ENCODE measurements at places on chromosomes 12 and 14. TPM values are rescaled to one million over a fixed set of nuclear protein-coding genes. Genes with fewer than 3 reads are reported as not detected.
A peak's percentile ranks its signal among the peaks of the same experiment; 100 is the strongest.

DNA sequence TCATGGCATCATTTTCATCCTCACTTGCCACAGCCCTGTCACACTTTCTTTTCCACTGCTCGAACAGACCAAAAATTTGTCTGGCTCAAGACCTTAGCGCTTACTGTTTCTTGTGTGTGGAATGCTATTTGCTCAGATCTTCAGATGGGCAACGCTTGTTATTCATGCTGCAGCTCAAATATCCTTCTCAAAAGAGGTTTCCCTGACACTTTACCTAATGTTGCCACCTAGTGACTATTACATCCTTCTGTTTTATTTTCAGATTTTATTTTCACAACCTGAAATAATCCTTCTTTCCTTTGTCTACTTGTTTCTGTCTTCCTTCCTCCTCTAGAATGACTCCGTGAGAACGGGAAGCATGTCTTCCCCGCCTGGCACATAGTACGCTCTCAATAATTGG lies 5.6 kb downstream of the FBXO33 start:
- no peak overlapping the region for H3K4me3 ChIP-seq
- H3K27ac ChIP-seq, result no peak overlapping the region
- no peak for DNase-seq
- no peaks in the 10 kb centered on the region for H3K27me3 ChIP-seq
- no peaks in the 10 kb centered on the region for H3K36me3 ChIP-seq

GRCh38 chr12:88411689-88412088 lies 168.6 kb downstream of the KITLG start:
- no peak overlapping the region for H3K27ac ChIP-seq
- H3K4me3 ChIP-seq, result no peak overlapping the region
- no peaks in the 10 kb centered on the region for H3K27me3 ChIP-seq
- no peaks in the 10 kb centered on the region for H3K36me3 ChIP-seq

- H3K4me1 ChIP-seq, result no peaks in the 10 kb centered on the region
- no peak overlapping the region for H3K27ac ChIP-seq
- H3K27me3 ChIP-seq, result peaks cover 2% of the 10 kb centered on the region
- H3K4me3 ChIP-seq, result no peak overlapping the region
- peak; percentile 55 for DNase-seq
Observed at GRCh38 chr12:132596016-132596415, 14.4 kb downstream of the LRCOL1 start.

DNA sequence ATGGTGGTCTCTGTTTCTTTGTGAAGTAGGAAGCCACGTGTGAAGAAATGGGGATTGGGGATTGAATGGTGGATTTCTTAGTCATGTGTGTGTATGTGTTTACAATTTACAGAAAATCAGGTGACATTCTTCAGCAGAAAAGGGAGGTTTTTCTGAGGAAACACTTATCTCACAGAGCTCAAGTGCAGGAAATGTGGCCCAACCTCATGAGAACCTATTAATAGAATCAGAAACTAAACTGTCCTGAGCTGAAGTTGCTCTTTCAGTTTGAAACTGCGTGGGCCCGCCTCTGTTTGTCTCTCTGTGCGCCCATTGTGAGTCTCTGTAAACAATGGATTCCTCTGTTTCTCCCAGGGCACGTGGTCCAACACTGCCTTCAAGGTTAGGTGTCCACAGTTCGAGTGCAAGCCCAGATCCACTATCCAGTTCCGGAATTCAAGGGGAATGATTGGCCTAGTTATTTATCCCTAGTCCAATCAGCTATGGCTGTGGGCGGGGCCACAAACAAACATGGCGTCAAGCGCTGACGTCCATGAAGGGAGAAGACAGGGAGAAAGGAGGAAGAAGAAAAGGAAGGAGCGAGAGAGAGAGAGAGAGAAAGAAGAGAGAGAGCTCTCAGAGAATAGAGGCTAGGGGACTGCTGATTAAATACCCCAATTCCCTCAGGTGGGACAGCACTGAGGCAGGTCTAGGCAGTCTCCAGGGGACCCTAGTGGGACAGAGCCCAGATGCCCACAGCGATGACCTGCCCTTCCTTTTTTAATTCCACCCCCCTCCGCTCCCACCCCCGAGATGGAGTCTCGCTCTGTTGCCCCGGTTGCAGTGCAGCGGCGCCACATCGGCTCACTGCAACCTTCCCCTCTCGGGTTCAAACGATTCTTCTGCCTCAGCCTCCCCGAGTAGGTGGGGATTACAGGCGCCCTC lies 31.4 kb upstream of the C12orf76 start:
- no peak overlapping the region for H3K27ac ChIP-seq
- H3K4me1 ChIP-seq, result no peaks in the 10 kb centered on the region
- no peaks in the 10 kb centered on the region for H3K27me3 ChIP-seq
- peak; percentile 59 for DNase-seq
- no peaks in the 10 kb centered on the region for H3K36me3 ChIP-seq
- H3K4me3 ChIP-seq, result no peak overlapping the region

- no peak within 1 kb of the TSS for H3K4me3 ChIP-seq
- no peaks in the 10 kb centered on the region for H3K4me1 ChIP-seq
- H3K36me3 ChIP-seq, result no peaks in the 10 kb centered on the region
- no peaks in the 10 kb centered on the region for H3K27me3 ChIP-seq
Observed at GRCh38 chr12:80443974-80444666, at the start of gene PTPRQ. Gene PTPRQ (plus strand): TSS chr12:80444235. CDS start chr12:80444346, 111 bp downstream.

Gene SCN8A
- total RNA-seq, result 4.0 TPM

Gene GPRC5D
- not detected for total RNA-seq

Gene BHLHE41
- total RNA-seq, result 12.8 TPM

Gene ARID2
- 17.1 TPM for total RNA-seq

Gene NUP107
- total RNA-seq, result 46.1 TPM

Data from adrenal gland (tissue), 19 donors.